ENCODE measurements at places on chromosomes 1 and 21. TPM values are rescaled to one million over a fixed set of nuclear protein-coding genes. Genes with fewer than 3 reads are reported as not detected.

TMEM269 gene
- 0.57 TPM for total RNA-seq

HSPB7 gene
- not detected for total RNA-seq

DNA sequence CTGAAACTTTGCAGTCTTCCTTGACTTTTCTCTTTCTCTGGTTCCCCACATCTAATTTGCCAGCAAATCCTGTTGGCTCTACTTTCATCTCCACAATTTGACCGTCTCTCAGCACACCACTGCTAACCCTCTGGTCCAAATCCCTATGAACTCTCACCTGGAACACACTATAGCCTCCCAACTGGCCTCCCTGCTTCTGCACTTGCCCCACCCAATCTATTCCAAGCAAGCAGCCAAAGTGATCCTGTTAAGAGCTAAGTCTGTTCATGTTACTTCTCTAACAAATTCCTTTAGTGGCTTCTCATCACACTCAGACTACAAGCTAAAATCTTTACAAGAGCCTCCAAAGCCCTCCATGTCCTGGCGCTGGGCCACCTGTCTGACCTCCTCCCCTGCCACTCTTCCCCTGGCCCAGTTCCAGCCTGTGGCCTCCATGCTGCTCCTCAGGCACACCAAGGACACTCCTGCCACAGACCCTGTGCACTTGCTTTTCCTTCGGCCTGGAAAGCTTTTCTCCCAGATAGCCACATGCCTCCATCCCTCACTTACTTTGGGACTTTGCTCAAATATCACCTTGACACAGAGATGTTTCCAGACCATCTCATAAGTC lies 104.1 kb downstream of the DTL start:
- DNase-seq, result no peak

DNA sequence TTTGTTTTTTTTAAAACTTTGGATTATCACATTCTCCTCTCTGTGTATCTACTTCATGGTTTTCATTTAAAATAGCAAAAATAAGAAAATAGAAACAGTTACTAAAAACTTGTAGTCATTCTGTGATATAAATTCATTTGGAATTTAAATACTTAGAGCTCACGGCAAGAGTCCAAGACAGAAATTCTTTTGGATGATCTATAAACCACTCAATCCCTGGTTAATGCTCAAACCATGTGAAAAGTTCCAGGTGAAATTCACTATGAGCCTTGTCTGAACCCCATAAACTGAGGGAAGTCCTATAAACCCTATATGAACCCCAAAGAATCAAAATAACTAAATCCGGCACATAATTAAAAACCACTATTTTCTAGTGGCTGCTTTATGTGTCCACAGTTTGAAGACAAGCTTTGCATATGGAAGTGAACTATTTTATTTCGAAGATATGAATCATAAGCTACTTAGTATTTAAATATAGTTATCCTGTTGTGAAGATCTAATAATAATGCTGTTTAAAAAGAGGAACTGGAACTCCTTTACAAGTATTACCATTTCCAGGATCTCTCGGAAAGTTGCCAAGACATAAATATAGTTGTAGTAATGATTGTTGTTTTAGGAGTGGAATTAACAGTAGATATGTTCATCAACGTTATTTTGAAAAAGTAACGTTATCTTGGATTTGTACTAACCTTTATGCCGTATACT lies 163.5 kb downstream of the NFIA start:
- DNase-seq, result no peak

DNA sequence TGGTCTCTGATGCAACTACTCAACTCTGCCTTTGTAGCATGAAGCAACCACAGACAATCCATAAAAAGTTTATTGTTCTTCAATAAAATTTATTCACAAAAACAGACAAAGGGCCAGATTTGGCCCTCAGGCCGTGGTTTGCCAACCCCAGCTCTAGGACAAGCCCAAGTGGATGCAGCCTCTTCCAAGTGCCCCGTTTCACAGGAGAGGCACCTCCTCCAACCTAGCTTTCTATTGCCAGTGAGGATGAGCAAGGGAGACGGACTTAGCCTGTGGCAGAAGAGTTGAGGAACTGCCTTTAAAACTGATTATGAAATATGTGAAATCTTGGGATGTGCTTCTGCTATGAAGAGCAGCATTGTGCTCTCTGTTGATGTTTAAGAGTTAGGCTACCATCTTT lies 105.4 kb downstream of the PSMG1 start:
- DNase-seq, result no peak

GRCh38 chr1:225699336-225699735 lies 46.4 kb upstream of the ENAH start:
- no peak for DNase-seq
